ENCODE measurements at places on chromosomes 3 and 15. TPM values are rescaled to one million over a fixed set of nuclear protein-coding genes. Genes with fewer than 3 reads are reported as not detected.

DNA sequence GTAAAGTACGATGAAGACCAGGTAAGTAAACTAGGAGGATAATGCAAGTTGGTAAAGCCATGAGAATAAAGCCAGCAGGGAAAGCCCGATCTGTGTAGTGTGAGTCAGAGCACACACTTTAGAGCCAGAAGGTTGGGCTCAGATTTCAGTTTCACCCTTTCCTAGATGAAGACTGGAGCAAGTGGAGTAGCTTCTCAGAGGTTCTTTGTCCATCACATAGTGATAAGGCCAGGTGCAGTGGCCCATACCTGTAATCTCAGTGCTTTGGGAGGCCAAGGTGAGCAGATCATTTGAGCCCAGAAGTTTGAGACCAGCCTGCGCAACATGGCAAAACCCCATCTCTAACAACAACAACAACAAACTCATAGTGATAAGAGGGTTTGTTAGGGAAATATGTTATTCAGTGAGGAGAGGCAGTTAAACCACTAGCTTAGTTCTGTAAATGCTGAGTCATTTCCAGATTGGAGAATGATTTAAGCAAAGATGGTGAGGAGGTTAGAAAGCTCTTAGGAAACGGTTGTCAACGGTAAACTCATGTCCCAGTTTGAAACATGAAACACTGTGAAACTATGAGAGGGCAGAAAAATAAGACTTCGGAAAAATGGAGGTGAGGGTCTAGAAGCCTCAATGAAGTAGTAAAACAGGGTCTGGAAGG is 39.0 kb downstream of the IL12A start:
- no peak for DNase-seq

DNA sequence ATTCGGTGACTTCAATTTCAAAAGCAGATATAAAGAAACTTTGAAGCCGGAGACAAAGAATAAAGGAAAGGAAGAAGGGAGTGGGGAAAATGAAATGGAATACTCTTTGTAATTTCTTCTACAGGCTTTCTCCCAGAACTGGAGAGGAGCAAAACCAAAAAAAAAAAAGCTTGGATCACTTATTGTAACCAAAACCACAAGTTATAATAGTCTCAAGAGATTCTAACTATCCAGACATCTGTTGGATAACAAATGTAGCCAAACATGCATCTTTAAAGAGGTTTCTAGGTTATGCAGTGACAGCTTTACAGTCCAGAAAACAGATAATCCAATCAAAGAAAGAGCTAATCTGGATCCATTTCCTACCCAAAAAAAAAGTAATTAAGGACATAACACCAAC is 36.2 kb downstream of the VGLL3 start:
- DNase-seq: no peak

DNA sequence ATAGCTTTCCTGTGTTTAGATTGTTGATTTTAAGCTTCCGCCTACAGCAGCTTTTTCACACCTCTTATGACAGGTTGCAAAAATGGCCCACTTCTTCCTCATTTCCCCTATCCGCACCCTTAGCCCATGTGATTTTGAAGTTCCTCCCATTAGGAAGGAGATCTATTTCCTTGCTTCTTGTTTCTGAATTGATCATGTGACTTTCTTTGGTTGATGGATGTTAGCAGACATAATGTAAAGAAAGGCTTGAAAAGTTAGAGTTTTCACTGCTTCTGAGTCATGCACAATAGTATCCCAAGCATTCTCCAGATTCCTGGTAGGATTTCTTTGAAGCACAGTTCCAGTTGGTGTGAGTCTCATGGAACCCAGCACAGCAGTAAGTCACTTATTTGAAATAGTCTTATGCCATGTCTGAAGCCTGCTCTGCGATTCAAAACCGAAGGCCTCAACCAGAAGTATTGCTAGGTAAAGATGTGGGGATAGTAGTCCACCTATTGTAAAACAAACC is 76.6 kb downstream of the EDEM1 start:
- no peak for DNase-seq

ENTPD3 gene
- 10.2 TPM for polyA plus RNA-seq

NANOGP8 gene
- polyA plus RNA-seq: 0.46 TPM

SYNPR gene
- 0.13 TPM for polyA plus RNA-seq
